OCI-LY7 (cell line): ENCODE measurements at places on chromosomes 13 and 19. TPM values are rescaled to one million over a fixed set of nuclear protein-coding genes. Genes with fewer than 3 reads are reported as not detected.

The EXOC3L2 gene
- not detected in 2 replicates for total RNA-seq

- DNase-seq: peak; percentile 78
These were observed 50.3 kb upstream of the SIN3B start for GRCh38 chr19:16778796-16779411.

DNA sequence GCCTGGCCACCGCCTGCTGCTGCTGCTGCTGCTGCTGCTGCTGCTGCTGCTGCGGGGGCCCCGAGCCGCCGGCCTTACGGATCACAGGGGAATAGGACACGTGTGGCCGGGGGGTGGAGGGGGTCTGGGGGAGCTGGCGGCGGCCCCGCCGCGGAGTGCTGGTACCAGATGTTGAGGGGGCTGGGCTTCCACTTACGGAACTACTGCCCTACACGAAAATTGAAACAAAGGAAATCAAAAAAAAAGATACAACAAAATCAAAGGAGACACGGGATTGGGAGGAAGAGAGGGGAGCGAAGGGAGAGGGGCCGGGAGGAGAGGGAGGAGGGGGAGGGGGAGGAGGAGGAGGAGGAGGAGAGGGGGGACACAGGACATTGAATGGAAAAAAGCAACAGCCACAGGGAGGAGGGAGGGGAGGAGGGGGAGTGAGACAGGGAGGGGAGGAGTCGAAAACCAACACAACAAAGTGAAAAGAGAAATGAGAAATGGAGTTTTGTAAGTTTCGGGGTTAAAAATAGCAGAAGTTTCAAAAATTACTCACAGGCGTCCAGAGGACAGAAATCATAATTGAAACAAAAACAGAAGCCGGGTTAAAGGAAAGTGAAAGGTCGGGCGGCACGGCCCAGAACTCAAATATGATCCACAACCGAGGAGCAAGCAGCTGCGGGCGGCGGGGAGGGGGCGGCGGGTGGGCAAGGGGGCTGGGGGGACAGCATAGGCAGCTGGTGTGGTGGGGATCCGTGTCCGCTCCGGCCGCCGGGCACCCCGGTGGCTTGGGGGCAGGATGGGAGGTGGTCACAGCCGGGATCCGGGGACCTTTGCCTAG, 57.8 kb downstream of the IER2 start:
- DNase-seq: peak; percentile 90

The PLIN5 gene
- total RNA-seq: 1.9 and 2.2 TPM in 2 replicates

The RFPL4AL1 gene
- total RNA-seq: not detected in 2 replicates

DNA sequence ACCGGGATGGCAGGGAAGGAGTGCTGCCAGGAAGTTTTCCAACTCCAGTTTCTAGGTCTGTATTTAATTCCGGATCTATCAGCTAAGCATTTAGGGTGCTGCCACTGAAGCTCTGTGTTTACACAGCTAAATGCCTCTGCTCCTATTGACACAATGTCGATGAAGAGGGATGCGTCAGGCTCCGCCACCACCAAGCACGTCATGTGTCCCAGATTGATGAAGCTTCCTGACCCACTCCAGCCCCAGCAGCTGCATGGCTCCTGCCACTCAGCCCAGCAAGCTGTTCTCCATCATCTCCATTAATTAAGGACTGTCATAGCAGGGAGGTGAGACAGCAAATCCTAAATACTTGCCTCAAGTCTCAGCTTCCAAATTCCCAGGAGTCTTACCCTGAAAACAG, 435.2 kb upstream of the ZNF507 start:
- DNase-seq: no peak

- no peak for DNase-seq
These were observed 24.6 kb downstream of the CYSLTR2 start for GRCh38 chr13:48678316-48678715.

DNA sequence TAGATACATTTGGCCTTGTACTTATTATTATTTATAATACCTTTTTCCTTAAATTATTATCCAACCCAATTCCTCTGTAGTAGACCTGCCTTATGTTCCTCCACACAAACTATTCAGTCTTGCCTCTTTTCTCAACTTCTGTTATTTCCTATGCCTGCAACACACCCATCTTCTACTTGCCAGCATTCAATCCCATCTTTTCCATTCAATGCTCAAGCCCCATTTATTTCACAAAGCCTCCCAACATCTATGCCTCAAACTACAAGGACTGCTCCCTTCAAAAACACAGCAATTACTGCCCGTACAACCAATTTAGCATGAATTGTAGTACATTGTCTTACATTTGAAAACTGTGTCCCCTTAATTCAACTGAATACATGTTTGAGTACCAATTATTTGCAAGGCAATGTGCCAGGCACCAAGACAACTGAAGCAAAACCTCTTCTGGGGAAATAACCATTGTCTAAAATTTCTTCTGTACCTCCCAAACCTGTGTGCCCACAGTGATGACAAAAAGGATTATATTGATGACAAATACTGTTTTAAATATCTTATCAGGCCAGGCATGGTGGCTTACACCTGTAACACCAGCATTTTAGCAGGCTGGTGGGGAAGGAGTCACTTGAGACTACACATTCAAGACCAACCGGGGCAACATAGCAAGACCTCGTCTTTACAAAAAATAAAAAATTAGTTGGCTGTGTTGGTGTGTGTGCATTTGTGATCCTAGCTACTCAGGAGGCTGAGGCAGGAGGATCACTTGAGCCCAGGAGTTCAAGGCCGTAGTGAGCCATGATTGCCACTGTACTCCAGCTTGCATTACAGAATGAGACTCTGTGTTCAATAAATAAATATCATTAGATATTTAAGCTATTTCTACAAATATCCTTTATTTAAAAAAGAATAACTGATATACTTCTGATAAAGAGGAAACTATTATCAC, 35.1 kb downstream of the ELF1 start:
- no peak for DNase-seq
